HTR-8/SVneo (cell line): ENCODE measurements at places on chromosomes 7 and 10.
A peak's percentile ranks its signal among the peaks of the same experiment; 100 is the strongest.

DNA sequence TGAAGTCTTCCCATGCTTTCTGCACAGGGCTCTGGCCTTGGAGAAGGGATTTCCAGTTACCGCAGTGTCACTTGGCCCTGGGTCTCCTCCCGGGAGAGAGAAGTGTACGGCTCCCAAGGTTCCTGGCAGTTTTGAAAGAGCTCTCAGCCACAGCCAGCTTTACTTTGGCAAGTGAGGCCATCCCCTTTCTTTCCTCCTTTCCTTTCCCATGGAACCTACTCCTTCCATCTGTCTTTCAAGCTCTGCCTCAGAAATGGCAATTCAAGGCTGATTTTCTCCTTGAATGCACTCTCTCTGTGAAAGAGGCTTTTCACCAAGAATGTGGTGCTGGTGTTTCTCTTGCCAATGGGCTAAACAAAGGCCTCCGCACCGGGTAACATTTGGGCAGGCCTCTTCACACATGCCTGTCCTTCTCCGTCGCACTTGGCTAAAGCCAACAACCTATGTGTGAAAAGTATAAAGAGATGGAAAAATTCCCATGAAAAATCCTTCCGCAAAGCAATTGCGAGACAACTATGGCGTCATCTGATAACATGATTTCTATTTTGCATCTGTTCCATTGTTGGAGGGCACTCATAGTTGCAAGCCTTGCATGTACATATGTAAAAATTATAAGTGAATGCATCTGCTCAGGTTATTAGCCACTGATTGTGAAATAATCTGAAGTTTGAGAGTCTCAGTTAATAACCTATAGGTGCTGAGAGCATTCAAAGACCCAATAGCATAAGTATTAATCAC lies 125.4 kb downstream of the PFKFB3 start:
- no peak for DNase-seq

GRCh38 chr7:101891936-101892640 lies 74.7 kb downstream of the CUX1 start:
- no peak for DNase-seq

DNA sequence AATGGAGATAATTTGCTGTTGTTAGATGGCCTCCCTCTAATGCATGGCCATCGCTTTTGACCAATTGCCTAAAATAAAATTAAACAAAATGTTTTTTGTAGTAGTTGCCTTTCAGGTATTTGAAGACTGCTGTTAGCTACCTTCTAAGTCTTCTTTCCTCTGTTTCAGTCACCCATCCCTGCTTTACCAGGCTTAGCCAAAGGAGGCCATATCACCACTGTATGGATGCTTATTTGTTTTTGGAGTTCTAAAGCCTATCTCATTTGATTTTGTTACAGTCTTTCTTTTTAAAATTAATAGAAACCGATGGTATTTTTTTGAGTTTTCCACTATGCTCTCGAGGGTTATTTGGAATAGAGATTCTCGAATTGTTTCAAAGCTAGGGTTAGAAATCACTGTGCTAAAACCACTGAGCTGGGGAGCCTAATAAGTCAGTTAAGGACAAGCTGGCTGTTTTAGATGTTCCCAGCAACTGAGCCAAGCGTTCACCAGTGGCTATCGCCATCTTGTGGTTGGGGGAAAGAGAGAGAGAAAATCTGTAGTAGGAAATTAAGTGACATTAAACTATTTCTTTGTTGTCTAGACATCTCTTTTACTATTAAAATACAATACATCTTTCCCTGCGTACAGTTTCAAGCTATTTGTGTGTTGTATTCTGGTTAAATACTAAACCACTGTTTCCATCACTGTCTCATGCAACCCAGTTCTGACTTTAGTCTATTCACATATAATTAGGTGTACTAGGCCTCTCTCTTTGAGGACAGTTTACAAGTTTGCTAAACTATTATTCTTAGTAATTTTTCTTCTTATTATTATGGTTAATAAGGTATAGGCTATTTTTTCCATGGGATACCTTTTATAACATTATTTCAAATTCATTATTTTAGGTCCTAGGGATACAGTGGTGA lies 52.2 kb downstream of the GPR158 start:
- DNase-seq, result peak; percentile 20

- no peak for DNase-seq
These were observed 1.2 kb upstream of the DNAJC9 start for GRCh38 chr10:73248259-73248724.

GRCh38 chr7:157280216-157280841 lies 56.5 kb upstream of the DNAJB6 start:
- DNase-seq, result no peak

DNA sequence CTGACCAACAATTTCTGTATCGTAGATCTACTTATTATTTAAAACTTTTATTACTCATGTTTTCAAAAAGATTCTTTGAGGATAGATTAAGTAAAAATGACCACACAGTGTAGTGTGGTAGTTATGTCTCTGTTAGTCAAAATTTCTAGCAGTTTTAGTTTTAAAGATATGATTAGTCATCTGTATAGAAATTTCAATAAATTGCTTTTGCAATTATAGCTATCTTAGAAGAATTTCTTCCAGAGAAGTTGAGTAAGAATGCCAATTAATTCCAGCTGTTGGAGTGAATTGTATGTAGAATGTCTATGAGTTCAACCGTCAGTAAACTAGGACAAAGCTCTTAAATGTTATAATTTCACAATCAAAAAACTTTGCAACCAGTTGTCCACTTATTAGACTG lies 229.7 kb downstream of the CDK14 start:
- no peak for DNase-seq

DNA sequence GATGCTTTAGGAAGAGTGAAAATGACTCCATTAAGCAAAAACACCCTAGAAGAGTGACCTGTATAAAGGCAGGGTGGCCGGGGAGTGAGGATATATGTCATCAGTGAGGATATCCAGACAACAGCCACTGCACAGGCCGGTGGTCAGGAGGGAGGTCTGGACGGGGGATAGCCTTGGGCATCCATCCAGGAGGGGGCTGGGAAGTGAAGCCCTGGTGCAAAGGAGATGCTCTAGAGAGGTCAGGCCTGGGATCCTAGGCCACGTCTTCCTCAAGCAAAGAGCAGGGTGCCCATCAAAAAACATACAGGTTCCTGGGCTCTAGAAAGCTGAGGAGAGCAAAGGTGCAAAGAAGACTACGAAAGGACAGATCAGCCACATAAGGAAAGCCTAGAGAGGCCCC lies 25.6 kb downstream of the FAM171A1 start:
- no peak for DNase-seq

GRCh38 chr7:135980665-135981180 lies 3.6 kb upstream of the MTPN start:
- no peak for DNase-seq

DNA sequence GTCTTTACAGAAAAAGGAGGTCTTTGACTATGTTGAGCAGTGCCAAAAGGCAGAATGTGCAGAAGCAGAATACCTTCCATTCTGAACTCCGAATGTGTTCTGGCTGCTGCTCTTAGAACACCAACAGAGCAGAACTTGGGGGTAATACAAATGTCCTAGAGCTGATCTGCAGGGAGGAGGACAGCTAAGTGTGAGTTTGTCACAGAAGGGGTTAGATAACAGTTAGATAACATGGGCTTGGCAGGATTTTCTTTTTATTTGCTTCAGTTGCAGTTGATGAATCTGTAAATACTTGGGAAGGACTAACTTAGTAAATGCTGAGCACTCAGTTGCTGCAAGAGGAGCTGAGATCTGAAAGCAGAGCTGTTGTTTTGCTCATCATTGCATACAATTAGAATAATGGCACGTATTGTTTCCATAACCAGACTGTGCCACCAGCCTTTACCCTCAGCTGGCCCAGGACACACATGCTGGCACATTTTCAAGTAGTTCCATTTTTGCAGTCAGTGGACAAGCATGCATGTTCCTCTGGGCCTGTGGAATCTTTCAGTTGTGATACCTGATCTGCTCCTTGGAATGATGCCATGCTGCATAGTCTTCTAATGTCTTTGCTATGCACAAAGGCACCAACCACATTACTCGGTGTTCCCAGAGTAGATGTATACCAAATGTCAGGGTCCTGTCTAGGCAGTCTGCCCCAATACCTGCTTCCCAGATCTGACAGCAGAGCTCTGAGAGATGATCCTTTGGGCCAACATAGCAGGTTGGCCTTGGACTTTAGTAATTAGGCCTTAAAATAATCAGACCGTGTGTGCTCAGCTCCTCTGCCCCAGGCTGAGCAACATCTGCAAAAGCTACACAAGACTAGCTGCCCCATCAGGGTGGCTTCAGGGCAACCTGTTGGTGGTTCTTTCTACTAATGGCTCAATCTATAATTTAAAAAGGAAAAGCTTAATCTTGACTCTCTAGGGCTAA lies 55.7 kb downstream of the GSDME start:
- DNase-seq, result peak; percentile 82

DNA sequence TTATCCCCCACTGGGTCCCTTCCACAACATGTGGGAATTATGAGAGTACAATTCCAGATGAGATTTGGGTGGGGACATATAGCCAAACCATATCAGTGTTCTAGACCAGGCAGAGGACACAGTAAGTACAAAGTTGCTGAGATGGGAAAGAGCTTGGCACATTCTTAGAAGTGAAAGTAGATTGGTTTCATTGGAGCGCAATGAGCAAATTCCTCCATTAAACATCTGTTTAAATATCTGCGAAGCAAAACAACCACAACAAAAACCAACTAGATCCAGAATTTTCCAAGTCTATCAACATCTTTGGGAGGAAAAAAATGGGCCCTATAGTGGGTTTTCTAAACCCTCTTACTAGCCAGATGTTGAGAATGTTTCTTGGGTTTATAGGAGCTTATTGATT lies 80.0 kb upstream of the STEAP1B start:
- DNase-seq, result no peak

GRCh38 chr10:100996678-100997359 lies 2.8 kb upstream of the LZTS2 start:
- DNase-seq, result no peak

DNA sequence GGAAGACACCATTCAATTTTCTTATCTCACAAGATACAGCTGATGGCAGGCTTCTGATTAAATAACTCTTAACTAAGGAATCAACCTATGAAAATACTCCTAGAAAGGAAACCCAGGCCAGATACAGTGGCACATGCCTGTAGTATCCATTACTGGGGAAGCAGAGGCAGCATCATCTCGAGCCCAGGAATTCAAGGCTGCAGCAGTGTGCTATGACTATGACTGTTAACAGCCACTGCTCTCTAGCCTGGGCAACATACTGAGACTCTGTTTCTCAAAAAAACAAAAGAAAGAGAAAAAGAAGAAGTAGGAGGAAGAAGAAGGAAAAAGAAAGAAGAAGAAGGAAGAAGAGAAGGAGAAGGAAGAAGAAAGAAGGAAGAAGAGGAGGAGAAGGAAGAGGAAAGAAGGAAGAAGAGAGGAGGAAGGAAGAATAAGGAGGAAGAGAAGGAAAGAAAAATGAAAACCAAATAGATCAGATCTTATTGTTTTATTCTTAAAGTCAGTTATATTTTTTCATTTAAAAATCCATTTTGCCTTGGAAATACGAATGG lies 18.0 kb downstream of the DPY19L1 start:
- DNase-seq, result no peak

- no peak for DNase-seq
These were observed 49.8 kb downstream of the SLC29A4 start for GRCh38 chr7:5332579-5332978.

DNA sequence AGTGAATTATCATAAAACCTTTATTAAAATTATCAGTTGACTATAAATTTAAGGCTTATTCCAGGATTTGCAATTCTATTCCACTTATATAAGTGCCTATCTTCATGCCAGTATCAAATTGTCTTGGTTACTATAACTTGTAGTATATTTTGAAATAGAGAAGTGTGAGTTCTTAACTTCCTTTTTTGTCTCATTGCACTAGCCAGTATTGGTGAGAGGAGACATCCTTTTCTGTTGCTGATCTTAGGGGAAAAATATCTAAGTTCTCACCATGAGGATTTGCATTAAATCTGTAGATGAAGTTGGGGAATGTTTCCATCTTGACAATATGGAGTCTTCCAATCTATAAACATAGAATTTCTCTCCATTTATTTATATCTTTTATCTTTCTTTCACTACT lies 104.2 kb upstream of the MKI67 start:
- DNase-seq, result no peak

GRCh38 chr7:114598946-114599345 lies 184.3 kb downstream of the FOXP2 start:
- no peak for DNase-seq

DNA sequence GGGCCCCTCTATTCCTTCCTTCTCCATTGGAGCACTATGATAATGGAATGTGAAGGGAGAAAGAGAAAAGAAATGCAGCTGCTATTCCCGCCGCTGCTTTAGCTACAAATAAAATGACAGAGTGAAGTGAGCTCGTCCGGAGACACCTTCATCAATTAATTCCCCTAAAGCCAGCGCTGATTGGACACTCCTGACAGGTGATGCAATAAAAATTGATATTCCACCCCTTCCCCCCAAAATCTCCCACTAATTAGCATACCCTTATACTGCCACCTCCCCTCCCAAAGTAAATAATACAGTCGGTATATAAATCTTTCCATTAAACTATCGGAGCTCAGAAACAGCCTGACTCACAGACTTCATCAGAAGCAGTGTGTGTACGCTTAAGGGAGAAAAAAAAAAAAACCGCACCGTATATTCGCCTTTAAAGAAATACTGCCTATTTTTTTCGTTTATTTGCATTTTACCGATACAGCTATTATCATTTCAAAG lies 7.3 kb downstream of the SKIDA1 start:
- no peak for DNase-seq

DNA sequence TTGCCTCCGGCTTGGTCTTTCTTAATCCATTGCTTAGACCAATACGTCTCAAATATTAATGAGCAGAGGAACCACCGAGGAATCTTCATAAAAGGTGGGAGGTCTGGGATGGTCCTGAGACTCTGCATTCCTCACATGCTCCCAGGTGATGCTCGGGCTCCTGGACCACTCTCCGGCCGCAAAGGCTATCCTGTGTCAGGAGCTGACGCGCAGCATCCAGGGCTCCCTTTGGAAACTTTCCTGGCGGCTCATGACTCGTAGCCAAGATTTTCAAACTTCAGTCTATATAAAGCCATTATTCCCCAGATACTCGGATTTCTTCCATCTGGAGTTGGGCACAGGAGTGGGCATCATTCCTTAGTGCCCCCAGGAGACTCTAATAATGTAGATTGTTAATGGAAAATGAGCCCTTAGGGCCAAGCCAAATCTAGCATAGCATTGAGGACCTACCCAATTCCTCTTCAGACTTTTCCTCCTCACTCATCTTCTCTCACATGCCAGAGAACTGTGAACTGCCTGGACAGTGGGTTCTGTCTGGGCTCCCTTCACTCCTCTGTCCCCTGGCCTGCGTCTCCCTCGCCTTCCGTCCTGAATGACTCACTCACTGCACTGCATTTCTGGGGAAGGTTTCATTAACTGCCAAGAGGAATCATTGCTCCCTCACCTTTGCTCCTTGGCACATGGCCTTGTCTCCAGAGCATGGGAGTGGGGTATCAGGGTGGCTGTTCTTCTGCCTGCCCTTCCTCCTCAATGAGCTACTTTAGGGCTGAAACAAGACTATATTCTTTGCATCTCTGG lies 89.3 kb downstream of the MKI67 start:
- peak; percentile 21 for DNase-seq

GRCh38 chr10:132921818-132922807 lies 20.3 kb downstream of the CFAP46 start:
- DNase-seq, result no peak

DNA sequence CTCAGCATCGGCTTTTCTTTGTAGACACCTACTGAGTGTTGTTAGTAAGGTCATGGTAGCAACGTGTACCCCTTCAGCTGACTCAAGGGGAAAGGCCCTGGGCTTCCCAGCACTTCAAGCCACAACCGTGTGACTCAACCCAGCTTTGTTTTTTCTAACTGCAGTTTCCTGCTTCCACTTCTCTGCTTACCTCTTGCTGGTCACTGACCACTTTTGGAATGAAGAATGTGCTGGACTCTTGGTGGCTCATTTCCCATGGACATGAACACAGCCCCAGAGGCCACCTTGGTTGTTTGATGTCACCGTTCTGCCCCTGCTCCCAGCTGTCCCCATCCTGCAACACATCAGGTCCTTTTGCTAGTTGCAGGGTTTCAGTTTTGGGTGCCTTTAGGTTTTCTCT lies 69.5 kb upstream of the ZNF438 start:
- peak; percentile 21 for DNase-seq
